ENCODE measurements at places on chromosomes 3 and 15.

DNA sequence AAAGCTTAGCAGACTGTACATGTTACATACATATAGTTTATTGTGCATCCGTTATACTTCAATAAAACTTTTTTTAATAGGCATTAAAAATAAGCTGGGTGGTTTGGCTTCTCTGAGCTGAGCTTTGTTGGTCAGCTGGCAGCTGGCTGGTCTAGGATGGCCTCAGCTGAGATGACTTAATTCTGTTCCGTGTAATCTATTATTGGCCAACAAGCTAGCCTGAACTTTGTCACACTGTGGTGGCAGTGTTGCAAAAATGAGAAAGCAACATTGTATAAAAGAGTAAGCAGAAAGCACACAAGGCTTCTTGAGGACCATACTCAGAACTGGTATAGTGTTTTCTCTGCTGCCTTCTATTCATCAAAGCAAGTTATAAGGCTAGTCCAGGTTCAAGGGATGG lies 45.2 kb downstream of the CGGBP1 start:
- no peak for DNase-seq

DNA sequence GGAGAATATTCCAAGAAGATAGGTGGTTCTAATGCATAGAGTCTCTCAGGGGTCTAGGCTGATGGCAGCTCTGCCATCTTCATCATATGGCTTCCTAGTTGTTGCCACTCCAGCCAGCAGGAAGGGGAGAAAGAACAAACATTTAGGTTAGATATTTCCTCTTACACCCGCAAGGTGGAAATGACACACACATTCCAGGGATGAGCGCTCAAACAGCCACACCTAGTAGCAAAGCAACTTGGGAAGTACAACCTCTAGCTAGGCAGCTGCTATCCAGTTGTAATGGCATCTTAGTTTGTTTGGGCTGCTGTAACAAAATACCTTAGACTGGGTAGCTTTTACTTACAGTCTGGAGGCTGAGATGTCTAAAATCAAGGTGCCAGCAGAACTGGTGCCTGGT lies 51.9 kb upstream of the ADAMTSL3 start:
- DNase-seq = no peak

GRCh38 chr3:5197470-5198312 lies 10.2 kb downstream of the EDEM1 start:
- DNase-seq = no peak

DNA sequence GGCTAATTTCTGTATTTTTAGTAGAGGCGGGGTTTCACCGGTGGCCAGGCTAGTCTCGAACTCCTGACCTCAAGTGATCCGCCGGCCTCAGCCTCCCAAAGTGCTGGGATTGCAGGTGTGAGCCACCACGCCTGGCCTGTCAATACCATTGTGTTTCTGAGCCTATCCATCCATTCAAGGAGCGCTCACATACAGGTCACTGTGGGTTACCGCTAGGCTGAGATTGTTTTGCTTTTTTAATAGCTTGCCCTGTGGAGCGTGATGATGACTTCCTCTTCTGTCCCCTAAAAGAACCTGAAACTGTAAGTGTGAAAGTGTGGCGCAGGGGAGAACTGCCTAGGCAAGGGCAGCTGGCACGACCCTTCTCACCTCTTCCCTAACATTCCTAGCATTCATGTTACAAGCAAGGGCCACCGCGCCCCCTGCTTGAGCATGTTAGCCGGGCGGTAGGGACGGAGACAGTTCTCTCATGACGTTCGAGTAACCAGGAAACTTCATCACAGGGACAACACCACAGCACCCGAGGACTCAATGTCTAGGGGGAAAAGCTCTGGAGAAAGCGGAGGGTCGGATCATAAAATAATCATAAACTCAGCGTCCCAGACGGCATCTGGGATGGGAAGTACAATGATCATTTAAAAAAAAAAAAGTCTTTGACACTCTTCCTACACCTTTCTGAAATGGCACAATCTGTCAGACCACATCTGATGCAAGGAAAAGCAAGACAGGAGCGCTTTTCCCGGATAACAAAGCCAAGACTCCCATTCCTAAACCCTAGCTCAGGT lies 790 bp downstream of the LAMP3 start:
- DNase-seq = peak; percentile 84

- no peak for DNase-seq
These were observed 69.1 kb downstream of the HERC2 start for GRCh38 chr15:28252831-28253230.

- DNase-seq = no peak
These were observed 86.2 kb downstream of the SEC22A start for GRCh38 chr3:123287962-123288302.

DNA sequence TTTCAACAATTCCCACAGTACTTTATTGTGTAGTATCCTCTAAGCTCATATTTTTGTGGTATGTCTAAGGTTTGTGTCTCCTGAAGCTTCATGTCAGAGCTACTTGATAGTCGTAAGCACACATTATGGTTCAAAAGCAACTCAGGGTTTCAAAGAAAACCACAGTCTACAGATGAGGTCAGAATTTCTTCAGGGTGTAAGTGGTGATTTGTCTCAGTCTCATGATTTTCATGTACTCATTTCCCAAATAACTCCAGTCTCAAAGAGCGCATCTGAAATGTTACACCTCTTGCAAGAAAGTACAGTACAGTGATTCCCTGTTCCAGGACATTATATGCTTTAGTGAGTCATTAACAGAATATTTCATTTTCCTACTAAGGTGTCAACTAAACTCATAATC lies 47.5 kb upstream of the SSR3 start:
- DNase-seq = no peak

DNA sequence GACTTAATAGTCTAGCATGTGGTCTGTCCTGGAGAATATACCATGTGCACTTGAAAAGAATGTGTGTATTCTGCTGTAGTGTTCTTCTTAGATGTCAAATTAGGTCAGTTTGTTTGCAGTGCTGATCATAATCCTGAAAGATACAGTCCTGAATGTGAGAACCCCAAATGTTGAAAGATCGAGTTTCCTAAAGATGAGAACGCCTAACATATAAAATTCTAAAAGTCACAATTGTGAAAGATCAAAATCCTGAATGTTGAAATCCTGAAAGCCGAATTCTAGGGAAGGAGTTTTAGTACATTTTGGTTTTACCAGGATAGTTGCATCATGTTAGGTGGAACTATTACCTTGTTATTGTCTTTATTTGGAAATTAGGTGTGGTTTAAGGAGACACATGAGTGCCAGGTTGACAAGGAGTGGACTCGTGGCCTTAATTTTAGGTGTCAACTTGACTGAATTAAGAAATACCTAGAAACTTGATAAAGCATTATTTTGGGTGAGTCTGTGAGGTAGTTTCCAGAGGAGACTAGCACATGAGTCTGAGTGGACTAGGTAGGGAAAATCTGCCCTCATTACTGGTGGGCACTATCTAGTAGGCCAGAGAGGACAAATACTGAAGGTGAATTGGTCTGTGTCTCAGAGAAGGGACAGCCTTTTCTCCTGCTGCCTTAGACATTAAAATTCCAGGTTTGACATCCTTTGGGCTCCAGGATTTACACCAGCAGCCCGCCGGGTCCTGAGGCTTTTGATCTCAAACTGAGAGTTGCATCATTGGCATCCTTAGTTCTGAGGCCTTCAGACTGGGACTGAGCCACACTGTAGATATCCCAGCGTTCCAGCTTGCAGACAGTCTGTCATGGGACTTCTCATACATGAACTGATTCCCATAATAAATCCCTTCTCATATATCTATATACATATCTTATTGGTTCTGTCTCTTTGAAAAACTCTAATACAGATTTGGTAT lies 77.1 kb downstream of the LRRC28 start:
- no peak for DNase-seq

- DNase-seq = no peak
These were observed 8.3 kb downstream of the ANXA2 start for GRCh38 chr15:60389261-60390077.

DNA sequence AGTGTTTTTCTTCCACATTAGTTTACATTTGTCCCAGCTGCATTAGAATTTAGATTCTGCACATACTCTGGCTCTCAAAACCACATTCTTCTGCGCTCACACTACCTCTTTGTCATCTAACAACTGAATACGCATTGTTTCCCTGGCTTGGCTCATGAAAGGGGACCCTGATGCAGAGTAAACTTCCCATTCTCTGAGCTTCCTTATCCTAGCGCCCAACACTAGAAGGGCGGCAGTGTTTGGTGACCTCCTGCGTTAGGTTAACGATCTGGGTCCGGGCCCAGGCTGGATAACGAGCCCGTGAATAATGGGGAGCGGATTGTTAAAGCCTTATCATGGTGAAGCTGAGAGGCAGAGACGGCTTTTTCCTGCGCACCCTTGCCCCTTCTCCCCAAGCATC lies 63.9 kb downstream of the ETV5 start:
- DNase-seq = no peak

DNA sequence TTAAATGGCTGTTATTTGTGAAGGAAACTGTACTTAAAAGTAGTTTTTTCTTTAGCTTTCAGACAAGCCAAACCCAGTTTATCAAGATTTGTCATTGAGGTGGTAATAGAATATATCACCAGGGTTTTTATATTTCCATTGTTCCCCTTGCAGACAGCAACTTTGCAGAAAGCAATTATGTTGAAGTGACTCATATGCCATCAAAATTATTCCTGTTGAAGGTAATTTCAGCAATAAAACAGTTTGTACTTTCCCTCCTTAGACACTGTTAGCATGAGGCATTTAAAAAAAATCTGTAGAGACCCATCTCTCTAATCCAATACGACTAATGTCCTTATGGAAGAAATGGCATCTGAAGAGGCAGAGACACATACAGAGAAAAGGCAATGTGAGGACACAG lies 219.0 kb downstream of the NFKBIZ start:
- DNase-seq = no peak

GRCh38 chr3:117914540-117915100 lies 1120.0 kb downstream of the IGSF11 start:
- no peak for DNase-seq

- DNase-seq = no peak
These were observed 25.6 kb downstream of the SEC22C start for GRCh38 chr3:42556089-42556632.

GRCh38 chr3:128226795-128227395 lies 73.6 kb downstream of the EEFSEC start:
- DNase-seq = peak; percentile 66

DNA sequence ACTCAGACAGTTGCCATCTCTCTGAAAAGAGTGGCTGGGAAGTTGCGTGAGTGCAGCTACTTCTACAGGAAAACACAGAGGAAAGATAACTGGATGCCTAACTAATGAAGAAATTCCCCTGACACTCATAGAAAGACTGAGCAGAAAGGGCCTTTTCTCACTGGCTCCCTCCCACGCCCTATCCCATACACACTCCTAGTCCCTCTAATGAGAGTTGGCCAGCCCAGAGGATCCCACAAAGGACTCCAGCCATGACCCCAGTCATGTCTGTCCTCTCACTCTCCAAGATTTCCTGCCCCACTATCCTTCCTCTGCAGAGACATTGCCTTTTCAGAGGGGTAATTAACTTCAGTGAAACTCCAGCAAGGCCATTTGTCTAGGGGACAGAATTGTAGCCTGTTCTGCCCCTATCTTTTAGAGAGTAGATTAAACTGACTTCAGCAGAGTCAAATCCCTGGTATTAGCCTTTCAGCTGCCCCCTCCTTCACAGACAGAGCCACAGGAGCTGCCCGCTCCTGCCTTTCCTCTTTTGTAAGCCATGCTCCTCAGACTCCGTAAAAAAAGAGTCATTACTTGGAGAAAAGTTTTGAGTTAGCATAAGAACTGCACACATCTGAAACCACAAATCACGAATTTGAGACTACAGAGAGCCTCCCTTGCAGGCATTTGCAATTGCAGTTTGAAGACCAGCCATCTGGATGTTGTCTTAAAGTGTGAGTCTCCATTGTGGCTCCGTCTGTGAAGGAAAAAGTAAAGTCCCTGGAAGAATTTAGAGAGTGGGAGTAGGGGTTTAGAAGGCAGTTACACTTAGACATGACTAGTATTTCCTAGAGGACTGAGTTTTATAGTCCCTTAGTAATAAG lies 129.1 kb upstream of the SEMA6D start:
- DNase-seq = no peak

- DNase-seq = no peak
These were observed 16.9 kb upstream of the TSC22D2 start for GRCh38 chr3:150391161-150391560.

- DNase-seq = peak; percentile 14
These were observed 28.5 kb upstream of the CMSS1 start for GRCh38 chr3:99789011-99789721.

DNA sequence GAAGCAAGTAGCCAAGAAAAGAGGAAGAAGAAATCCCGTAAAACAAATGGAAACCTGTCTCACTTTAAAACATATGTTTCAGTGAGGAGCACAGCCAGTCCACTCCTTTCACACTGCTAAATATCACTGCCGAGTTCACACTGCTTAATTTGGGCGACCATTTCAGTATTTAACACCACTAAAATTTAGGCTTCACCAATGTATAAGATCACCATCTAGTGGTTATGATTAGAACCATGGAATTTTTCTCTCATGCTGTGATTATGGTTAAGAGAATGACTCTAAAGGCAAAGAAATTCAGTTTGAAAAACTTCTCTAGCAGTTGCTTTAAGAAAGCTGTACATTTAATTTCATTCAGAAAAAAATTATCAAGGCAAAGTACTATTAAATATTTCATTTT lies 16.6 kb downstream of the SLC4A7 start:
- peak; percentile 59 for DNase-seq

Data from germinal center (tissue), 1 donor.